Activated CD8-positive, alpha-beta T cell treated with anti-CD3 and anti-CD28 coated beads for 36 hours (primary cell): ENCODE measurements at places on chromosomes 5 and 9. TPM values are rescaled to one million over a fixed set of nuclear protein-coding genes. Genes with fewer than 3 reads are reported as not detected.
A peak's percentile ranks its signal among the peaks of the same experiment; 100 is the strongest.

- peaks cover 22% of the 10 kb centered on the region for H3K4me1 ChIP-seq
- peaks cover 3% of the 10 kb centered on the region for H3K27me3 ChIP-seq
- DNase-seq = no peak
- no peak overlapping the region for H3K4me3 ChIP-seq
- no peak overlapping the region for H3K27ac ChIP-seq
Measured at GRCh38 chr5:142364251-142365145, 39.7 kb upstream of the SPRY4 start.

DNA sequence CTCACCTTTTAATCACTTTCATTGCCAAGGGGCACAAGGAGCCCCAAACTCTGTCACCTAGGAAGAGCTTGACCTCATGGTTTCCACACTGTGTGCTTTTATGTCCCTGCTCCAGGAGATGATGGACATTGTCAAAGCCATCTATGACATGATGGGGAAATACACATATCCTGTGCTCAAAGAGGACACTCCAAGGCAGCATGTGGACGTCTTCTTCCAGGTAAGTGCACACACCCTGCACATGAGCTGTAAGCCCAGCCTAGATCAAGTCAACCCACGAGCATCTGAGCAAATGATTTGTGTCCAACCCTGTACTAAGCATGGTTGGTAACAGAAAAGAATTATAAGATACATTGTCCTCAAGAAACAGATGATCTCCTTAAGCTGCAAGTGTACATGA is 50.8 kb upstream of the GABRP start:
- H3K27me3 ChIP-seq = peaks cover 4% of the 10 kb centered on the region
- no peak overlapping the region for H3K27ac ChIP-seq
- no peak for DNase-seq
- no peaks in the 10 kb centered on the region for H3K36me3 ChIP-seq
- no peak overlapping the region for H3K4me3 ChIP-seq

The PCDH1 gene
- total RNA-seq = 0.87 TPM

DNA sequence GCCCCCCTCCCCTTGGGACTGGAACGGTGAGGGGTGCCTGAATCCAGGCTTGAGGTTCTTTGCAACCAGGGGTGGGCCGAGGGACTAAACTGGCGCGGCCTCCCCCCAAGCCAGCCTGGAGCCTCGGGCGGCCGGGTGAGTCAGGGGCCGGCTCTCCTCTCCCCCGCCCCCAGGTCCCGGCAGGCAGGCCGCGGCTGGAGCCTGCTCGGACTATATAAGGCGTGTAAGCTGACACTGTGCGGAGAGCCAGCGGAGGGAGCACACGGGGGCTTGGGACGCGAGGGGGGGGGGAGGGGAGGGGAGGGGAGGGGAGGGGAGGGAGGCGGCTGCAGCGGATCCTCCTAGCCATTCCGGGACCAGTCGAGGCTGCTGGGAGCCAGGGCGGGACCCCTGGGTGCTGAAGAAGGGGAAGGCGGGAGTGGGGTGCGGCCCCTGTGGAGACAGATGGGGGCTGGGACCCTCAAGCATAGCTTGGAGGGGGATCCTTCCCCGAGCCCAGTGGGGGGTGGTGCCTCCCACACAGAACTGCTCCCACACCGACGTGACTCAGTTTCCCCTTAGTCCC is 595 bp downstream of the PDLIM7 start:
- peak overlapping the region; percentile 49 for H3K27ac ChIP-seq
- peak overlapping the region; percentile 79 for H3K4me3 ChIP-seq
- peaks cover 11% of the 10 kb centered on the region for H3K27me3 ChIP-seq

The WDR38 gene
- total RNA-seq = not detected

DNA sequence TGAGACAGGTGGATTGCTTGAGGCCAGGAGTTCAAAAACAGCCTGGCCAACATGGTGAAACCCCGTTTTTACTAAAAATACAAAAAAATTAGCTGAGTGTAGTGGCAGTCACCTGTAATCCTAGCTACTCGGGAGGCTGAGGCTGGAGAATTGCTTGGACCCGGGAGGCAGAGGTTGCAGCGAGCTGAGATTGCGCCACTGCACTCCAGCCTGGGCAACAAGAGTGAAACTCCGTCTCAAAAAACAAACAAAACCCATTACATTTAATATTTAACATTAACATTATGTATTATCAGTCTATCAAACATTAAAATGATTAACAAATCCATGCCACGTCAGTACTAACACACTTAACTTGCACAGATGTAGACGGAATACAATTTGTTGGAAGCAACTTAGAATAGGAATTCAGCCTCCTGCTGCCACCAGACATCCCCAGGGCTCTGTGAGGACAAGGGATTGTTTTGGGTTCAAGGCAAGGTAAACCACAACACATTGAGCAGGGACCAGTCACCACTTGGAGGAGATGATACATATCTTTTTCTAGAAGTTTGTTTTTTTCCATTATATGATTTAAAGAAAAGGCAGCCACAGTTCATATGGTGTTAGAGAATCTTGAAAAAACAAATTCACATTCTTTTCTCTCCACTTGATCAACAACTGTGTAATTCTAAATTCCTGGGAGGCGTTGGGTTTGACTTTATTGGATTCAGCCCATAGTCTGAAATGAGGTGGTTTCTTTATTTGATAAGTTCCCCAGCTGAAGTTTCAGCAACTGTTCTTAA is 104.1 kb upstream of the BASP1 start:
- no peaks in the 10 kb centered on the region for H3K27me3 ChIP-seq
- no peak for DNase-seq
- no peaks in the 10 kb centered on the region for H3K4me1 ChIP-seq
- H3K4me3 ChIP-seq = no peak overlapping the region
- no peaks in the 10 kb centered on the region for H3K36me3 ChIP-seq
- H3K27ac ChIP-seq = no peak overlapping the region

- H3K27ac ChIP-seq = no peak overlapping the region
- no peak overlapping the region for H3K4me3 ChIP-seq
- no peaks in the 10 kb centered on the region for H3K4me1 ChIP-seq
- peaks cover 1% of the 10 kb centered on the region for H3K27me3 ChIP-seq
Measured at GRCh38 chr5:40134883-40135520, 544.7 kb upstream of the PTGER4 start.

DNA sequence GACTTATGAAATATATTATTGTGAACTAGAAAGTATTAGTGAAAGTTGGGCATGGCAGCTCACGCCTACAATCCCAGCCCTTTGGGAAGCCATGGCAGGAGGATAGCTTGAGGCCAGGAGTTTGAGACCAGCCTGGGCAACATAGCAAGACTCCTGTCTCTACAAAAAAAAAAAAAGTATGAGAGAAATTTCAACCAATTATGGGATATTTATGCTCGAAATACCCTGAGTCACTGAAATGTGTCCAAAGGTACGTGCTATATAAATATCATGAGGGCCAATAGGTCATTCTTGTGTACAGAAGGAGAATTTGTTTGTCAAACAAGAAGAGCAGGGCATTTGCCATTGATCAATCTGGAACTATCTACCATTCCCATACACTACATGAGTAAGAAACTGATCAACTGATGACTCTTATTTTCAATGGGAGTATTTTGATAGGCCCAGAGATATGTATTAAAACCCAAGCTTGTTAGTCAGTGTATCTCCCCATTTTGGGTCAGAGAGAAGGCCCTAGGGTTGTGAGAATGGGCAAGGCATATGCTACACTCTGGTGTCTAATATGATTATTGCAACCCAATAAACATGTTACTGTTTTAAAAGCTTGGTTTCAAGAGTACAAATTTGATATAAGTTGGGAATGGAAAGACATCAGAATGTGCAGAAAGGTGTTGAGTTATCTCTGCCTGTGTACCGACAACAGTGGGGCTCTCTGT is 21.7 kb upstream of the HOMER1 start:
- no peaks in the 10 kb centered on the region for H3K4me1 ChIP-seq
- no peaks in the 10 kb centered on the region for H3K27me3 ChIP-seq
- H3K4me3 ChIP-seq = no peak overlapping the region

GRCh38 chr9:128724744-128725211 is 851 bp upstream of the ZDHHC12 start:
- H3K27ac ChIP-seq = peak overlapping the region; percentile 82
- peaks cover 2% of the 10 kb centered on the region for H3K36me3 ChIP-seq
- no peaks in the 10 kb centered on the region for H3K27me3 ChIP-seq
- DNase-seq = peak; percentile 58

- H3K27ac ChIP-seq = no peak overlapping the region
- peaks cover 42% of the 10 kb centered on the region for H3K27me3 ChIP-seq
- no peak overlapping the region for H3K4me3 ChIP-seq
- peaks cover 5% of the 10 kb centered on the region for H3K4me1 ChIP-seq
- H3K36me3 ChIP-seq = no peaks in the 10 kb centered on the region
Measured at GRCh38 chr5:135195270-135195608, 161.2 kb upstream of the PITX1 start.

DNA sequence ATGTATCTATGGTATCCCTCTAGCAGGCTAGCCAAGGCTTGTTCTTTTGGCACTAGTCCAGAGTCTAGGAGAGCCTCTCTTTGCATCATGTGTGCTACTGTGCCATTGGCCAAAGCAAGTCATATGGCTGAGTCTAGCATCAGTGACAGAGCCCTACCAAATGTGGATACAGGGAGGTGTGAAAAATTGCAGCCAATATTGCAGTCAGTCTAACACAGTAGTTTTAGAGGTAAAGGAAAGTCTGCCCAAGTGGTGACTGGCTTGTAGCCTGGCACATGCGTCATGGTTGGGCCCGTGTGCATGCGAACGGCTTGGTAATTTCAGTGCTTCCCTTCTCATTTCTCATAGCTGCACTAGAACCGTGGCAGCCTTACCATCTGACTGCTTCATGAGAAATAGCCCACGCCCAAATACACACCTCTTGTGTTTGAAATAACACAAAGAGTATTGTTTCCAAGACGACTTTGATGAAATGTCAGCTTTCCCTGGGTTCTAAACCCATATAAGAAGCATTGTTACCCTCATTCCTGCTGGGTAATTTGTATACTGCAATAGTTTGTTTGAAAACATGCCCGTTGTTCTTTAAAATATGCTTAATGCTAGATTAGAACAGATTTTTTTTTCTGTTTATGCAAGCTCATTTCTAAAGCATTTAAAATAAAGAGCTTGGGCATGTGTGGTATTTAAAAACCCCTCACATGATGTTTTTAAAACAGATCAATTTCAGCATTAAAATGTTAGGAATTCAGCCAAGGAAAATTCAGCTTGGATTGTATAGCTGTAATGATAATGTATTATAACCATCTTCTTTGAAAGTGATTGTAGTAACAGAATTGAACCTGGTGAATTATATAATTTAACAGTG is 113.2 kb downstream of the TLE4 start:
- H3K27me3 ChIP-seq = no peaks in the 10 kb centered on the region
- DNase-seq = no peak
- peaks cover 64% of the 10 kb centered on the region for H3K4me1 ChIP-seq
- no peak overlapping the region for H3K27ac ChIP-seq

DNA sequence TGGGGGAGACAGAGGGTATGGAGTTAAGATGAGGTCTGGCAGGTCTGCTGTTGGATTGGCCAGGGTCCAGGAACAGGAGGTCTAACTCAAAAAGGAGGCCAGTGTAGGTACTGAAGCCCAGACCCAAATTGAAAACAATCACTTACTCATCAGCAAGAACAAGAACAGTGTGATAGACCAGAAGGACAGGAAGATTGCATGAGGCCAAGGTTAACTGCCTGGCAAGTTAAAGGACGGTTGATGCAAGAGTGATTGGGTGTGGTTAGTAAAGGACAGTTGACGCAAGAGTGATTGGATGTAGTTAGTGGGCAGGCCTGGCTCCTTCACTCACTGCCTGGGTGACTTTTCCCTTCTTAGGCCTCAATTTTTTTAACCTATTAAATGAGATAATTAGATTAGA is 132.6 kb downstream of the PDZD2 start:
- no peaks in the 10 kb centered on the region for H3K36me3 ChIP-seq
- H3K27me3 ChIP-seq = no peaks in the 10 kb centered on the region
- no peak for DNase-seq
- no peaks in the 10 kb centered on the region for H3K4me1 ChIP-seq
- H3K27ac ChIP-seq = no peak overlapping the region

- H3K27me3 ChIP-seq = no peaks in the 10 kb centered on the region
- H3K4me3 ChIP-seq = no peak overlapping the region
- DNase-seq = no peak
- no peaks in the 10 kb centered on the region for H3K36me3 ChIP-seq
Measured at GRCh38 chr5:14295610-14296009, 152.5 kb downstream of the TRIO start.

- H3K4me1 ChIP-seq = peaks cover 10% of the 10 kb centered on the region
- no peaks in the 10 kb centered on the region for H3K36me3 ChIP-seq
- DNase-seq = peak; percentile 1
- H3K4me3 ChIP-seq = no peak overlapping the region
- H3K27me3 ChIP-seq = no peaks in the 10 kb centered on the region
- H3K27ac ChIP-seq = no peak overlapping the region
Measured at GRCh38 chr9:31799953-31800609, 584.4 kb upstream of the ACO1 start.

DNA sequence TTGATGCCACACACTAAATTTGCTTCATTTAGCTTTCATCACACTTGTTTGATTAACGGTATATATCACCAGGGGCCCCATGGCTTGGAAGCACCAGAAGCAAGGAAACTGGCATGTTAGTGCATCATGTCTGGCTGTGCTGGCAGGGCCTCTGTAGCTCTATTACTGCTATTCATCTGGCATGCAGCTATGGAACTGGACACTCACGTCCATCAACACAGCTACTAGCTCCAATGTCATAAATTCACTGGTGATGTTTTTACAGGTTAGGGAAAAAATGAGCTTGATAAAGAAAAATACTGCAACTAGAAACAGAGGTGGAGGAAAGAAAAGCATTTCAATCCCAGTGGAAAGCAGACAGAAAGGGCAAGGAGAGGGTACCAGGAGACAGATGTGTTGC is 343.2 kb downstream of the DEPDC1B start:
- H3K4me1 ChIP-seq = no peaks in the 10 kb centered on the region
- no peak for DNase-seq
- no peaks in the 10 kb centered on the region for H3K36me3 ChIP-seq
- H3K27me3 ChIP-seq = no peaks in the 10 kb centered on the region
- no peak overlapping the region for H3K27ac ChIP-seq

DNA sequence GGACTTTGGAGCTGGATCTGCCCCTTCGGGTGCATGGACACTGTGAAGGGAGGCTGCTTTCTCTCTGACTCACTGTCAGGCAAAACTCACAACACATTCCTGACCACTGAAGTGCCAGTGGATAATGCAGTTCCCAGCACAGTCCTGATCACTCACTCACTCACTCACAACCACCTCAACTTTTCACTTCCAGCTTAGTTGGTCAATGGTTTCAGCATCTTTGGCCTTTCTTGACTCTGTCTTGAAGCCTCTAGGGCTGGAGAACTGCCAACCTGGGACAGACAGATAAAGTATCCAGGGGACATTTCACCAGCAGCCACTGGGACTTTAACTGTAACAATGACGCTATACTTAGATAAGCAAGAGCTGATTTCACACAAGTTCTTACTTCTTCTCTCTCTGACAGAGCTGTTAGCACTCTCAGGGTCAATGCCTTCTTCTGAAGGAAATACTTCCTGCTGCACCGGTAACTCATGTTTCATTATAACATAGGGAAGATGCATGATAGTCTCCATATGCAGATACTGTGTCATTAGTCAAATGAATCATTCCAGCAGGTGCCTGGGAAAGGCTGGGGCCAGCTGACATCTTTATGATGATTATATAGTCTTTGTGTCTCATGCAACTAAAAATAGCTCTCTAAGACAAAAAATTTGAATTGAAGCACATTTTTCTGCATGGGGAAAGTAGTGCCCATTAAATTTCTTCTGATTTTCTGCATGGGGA is 499.0 kb downstream of the SEMA5A start:
- DNase-seq = no peak
- no peaks in the 10 kb centered on the region for H3K4me1 ChIP-seq
- H3K27ac ChIP-seq = no peak overlapping the region
- H3K4me3 ChIP-seq = no peak overlapping the region
- H3K27me3 ChIP-seq = no peaks in the 10 kb centered on the region

GRCh38 chr5:54212331-54212730 is 98.0 kb downstream of the ARL15 start:
- H3K4me1 ChIP-seq = peaks cover 20% of the 10 kb centered on the region
- no peak overlapping the region for H3K27ac ChIP-seq
- no peak overlapping the region for H3K4me3 ChIP-seq

The PAEP gene
- total RNA-seq = not detected
